ELR (cell line): ENCODE measurements at places on chromosomes 5 and 9.

- DNase-seq: no peak
Measured at GRCh38 chr9:4569101-4569500, 78.8 kb downstream of the SLC1A1 start.

DNA sequence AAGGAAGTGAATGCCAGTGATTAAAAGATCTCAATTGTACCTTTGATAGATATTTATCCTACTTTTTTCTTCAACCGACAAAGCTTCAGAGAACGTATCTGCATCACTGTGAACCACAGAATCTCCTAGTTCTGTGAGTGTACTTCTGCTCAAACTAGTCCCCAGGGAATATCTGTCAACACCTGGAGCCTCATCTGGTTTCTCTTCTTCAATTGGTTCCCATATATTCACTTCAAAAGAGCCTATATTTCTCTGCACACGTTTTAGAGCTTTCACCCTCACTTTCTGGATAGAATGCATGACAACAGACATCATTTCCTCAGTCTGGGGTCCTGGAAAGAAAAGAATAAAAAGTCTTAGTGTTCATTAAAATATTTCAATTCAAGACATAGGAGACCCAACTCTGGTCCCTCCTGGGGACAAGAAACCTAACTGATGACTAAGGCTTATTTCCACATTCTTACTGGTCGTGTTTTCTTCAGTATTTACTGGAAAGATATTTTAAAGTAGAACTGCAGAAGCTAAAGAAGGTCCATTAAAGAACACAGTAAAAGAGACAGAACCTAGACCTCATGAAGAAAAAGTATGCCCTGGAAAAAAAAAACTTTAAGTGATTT, 64.3 kb downstream of the CPLANE1 start:
- DNase-seq: no peak

DNA sequence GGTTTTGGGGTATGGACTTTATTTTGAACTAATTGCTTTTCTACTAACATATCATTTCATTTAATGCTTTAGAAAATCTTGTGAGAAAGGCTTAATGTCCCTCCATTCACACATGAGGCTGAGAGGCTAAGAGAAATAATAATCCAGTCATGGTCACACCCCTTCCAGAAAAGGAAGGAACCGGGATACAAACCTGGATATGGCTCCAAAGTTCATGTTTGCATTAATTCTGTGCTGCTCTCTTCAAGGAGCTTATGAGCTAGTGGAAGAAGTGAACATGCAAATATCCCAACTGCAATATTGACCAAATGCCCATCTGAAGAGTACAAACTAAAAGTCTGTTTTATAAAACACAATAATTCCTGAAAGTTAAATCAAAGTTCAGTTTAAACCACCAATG, 732.1 kb upstream of the RIOK2 start:
- DNase-seq: no peak

GRCh38 chr9:95171596-95171995, 145.9 kb downstream of the FANCC start:
- DNase-seq: no peak

DNA sequence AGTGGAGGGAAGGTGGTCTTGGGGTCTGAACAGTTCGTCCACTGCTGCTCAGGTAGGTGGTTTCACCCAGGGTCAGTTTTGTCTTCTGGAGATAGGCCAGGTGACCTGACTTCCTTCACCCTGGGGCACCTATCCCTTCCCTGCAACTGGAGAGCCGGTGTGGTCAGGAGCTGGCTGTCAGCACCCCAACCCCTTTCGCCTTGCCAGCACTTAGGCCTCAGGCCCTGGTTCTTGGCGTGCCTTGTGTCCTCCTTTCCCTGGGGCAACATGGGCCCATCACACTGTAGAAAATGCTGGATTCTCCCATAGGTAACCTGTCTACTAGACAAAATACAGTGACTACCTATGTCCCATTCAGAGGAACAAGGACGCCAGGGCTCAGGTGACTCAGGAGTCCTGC, 13.1 kb downstream of the PROP1 start:
- DNase-seq: no peak

DNA sequence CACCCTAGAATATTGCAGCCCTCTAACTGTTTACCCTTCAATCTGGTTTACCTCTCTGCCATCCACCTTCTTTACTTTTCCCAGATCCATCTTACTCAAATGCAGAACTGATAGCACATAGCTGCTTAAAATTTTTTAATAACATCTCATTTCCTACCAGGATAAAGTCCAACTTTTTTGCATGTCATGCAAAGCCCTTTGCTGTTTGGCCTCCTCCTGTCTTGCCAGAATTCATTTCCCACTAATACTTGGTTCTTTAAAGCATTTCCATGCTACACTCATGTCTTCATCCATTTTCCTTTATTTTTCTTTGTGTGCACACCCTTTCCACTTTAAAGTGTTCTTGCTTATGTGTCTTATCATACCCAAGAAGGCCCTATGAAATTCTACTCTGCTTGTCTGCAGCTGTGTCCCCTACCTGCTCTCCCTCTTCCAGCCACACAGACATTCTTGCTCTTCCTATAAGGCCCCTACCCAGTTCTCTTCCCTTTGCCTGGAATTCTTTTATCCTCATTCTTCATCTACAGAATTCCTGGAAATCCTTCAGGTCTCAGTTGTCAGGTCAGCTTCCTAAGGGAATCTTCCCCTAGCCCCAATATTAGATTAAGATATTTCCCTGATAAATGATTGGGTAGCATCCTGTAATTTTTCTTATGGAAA, 50.3 kb downstream of the TLE4 start:
- no peak for DNase-seq

DNA sequence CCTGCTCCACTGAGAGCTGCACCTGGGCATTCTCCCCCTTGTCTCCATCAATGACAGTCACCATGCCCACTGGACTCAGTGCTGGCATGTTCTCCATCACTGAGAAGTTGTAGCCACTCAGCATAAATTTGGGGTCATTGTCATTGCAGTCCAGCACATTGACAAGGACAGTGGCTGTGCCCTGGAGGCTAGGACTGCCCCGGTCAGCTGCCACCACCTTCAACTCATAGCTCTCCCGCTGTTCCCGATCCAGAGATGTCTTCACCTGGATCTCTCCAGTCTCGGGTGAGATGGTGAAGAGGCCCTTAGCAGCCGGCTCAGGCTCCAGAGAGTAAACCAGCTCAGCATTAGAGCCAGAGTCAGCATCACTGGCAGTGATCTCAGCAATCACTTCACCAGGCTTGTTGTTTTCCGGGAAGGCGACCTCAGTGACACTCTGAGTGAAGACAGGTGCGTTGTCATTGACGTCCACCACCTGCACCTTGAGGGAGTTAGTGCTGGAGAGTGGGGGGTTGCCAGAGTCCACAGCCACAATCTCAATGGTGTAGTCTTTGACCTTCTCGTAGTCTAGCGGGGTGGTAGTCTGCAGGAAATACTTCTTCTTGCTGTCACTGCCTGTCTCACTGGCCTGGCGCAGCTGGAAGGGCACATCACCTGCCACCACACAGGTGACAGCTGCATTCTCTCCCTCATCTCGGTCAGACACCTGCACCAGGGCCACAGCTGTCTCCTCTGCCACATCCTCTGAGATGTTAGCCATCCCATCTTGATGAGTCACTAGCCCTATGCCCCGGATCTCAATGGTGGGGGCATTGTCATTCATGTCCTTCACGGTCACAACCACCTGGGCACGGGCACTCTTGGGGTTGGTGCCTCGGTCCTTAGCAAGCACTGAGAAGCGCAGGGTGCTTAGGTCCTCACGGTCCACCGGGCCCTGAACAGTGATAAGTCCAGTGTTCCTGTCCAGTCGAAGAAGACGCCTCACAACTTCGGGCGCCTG, 13.5 kb downstream of the PCDH1 start:
- DNase-seq: no peak

DNA sequence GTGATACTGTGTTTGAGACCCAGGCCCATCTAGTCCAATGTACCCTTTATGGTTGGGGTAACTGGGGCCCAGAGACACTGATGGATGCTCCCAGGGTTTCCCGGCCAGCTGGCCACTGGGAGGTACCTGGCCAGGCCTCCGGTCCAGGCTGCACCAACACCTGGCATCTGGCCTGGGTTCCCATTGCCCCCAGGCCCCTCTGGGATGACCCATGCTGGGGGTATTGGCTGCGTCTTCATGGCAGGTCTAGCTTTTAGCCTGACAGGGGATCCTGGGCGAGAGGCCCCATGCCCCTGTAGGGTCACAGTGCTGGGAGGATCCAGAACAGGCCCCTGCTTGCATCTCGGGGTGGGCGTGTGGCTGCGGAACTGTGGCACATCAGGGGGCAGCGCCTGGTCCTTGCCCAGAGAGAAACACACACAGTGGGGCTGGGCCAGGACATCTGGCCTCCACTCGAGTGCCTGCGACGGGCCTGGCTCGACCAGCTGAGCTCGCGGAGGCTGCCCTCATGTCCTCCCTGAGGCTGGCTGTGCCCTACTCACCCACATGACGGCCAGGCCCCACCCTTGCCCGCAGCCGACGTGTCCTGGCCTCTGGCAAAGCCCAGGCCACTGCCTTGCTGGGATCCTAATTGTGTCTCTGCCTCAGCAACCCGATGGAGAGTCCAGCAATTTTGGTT, 21.5 kb upstream of the COL5A1 start:
- no peak for DNase-seq
